ENCODE measurements at places on chromosomes 16 and 17.

GRCh38 chr17:41962768-41963434, 3.7 kb upstream of the CNP start:
- DNase-seq = no peak

- DNase-seq = no peak
Measured at GRCh38 chr16:88326611-88327485, 55.9 kb upstream of the ZNF469 start.

DNA sequence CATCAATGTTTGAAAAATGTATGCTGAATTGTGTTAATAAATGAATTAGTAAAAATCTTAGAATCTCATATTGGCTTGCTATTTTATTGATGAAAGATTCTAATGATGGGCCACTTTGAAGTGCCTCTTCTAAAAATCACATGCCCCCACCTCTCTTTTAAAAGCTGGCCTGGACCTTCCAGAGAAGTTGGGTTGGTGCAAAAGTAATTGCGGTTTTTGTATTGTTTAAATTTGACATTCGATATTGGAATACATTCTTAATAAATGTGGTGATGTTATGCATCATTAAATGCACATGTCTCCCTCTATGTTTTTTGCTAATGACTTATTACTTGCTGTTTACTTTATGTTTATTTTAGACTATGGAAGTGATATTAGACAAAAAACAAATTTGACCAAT, 314.6 kb upstream of the C16orf82 start:
- no peak for DNase-seq

GRCh38 chr17:59287891-59288290, 43.6 kb upstream of the YPEL2 start:
- no peak for DNase-seq

- DNase-seq = no peak
Measured at GRCh38 chr17:41868568-41868967, 3.3 kb upstream of the KLHL11 start.

DNA sequence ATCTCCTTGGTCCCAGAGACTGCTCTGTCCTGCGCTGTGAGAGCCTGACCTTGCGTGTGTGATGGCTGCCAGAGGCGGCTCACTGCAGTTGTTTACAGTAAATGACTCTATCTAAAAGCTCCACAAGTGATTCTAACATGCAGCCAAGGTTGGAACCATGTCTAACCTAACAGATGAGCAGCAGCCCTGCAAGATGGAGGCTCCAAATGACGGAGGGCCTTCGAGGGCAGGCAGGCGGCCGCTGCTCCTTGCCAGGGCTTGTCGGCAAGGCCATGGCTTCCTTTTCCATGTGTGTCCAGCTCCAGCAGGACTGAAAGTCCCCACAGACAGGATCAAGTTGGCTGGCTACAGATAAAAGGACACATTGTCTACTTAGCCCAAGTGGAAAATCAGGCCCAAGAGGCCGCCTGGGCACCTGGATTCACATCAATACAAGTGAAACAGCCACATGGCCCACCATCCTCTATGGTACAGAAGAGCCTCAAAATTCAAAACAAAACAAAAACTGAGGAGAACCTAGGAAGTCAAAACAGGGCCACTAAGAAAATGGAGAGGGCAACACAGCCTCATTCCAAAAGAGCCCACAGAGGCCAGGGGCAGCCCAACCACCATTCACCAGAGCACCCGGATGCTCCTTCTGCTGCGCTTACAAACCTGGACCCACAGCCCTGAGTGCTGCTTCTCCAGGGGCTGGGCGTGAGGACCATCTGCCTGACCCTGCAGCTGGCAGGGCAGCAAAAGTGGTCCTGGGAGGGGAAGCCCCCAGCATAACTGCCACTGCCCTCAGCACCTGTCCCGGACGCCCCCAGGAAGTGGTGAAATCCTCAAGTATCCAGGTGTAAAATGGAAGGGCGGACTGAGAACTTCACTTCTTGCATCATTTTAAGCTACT, 65.0 kb downstream of the AMFR start:
- no peak for DNase-seq

GRCh38 chr17:43958748-43959352, 5.1 kb upstream of the PYY start:
- no peak for DNase-seq

DNA sequence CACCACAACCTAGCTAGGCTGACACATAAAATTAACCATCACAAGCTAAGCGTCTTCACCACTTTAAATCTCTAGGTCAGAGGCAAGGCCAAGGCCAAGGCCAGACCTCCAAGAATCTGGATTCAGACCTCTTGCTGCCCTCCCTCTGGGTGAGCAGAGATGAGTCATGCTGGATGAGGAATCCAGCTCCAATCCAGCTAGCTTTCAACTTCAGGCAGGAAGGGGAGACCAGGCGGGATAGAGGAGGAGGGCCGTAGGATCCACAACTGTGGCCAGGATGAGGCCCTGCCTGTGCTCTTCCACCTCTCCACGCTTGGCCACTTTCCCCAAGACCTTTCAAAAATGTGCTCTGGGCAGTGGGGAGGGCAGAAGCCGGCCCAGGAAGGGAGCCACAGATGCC, 14.7 kb downstream of the LRRC75A start:
- DNase-seq = peak; percentile 21

GRCh38 chr16:88977018-88977811, at the start of gene CBFA2T3:
Gene CBFA2T3, minus strand, starts transcription at chr16:88977207. Its CDS starts 400 bp downstream, at chr16:88976807.
- no peak for DNase-seq

- DNase-seq = no peak
Measured at GRCh38 chr17:15957608-15958307, 12.8 kb downstream of the ADORA2B start.

DNA sequence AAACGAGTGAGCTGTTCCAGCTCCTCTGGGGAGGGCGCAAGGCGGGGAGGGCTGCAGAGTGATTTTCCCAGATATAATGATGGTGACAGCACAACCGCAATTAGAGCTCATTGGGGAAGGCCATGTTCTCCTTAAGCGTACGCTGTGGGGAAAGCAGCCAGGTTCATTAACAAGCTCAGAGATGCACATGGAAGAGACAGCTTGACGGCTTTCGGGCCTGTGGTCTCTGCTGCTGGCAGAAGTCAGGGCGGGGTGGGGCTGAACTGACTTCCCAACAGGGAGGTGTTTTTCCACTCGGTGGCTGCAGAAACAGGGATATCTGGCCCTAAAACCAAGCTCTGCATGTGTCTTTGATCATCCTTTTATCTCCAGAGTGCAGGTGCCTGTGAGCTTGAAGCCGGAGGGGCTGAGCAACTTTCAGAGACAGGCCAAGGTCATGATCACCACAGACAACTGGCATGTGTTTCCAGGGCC, 24.0 kb upstream of the CACNG1 start:
- no peak for DNase-seq

GRCh38 chr16:86530251-86531190, 20.2 kb downstream of the FOXF1 start:
- no peak for DNase-seq

Measured in AG04449 (cell line).